ENCODE measurements at places on chromosomes 5 and 9. TPM values are rescaled to one million over a fixed set of nuclear protein-coding genes. Genes with fewer than 3 reads are reported as not detected.

The UNC5A gene
- total RNA-seq = 7.2 TPM

The KCNN2 gene
- 33.9 TPM for total RNA-seq

The STING1 gene
- total RNA-seq = 9.9 TPM

The COL27A1 gene
- 1.6 TPM for total RNA-seq

The C1QTNF2 gene
- 2.5 TPM for total RNA-seq

The PPP3R2 gene
- total RNA-seq = 0.92 TPM

The TTC1 gene
- 60.7 TPM for total RNA-seq

The SPATA31D4 gene
- not detected for total RNA-seq

Data from diencephalon (tissue), 1 donor.